HS-27A (cell line): ENCODE measurements at places on chromosomes 2 and 18.

DNA sequence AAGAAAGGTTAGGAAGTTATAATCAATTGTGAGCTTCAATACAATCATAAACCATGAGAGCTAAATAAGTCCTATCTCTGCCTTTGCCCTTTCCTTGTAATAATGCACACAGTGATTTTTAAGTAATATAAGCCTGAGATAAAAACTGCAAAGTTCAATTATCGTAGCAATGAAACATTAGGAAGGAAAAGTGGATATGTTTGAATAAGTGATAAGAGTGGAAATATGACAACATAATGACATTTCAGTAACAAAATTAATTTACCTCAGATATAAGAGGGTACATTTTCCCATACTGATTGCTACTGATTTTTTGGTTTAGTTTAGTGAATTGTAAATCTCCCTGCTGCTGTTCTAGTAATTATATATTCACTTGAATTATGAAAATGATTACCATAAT, 164.2 kb upstream of the FANCL start:
- no peak for DNase-seq

DNA sequence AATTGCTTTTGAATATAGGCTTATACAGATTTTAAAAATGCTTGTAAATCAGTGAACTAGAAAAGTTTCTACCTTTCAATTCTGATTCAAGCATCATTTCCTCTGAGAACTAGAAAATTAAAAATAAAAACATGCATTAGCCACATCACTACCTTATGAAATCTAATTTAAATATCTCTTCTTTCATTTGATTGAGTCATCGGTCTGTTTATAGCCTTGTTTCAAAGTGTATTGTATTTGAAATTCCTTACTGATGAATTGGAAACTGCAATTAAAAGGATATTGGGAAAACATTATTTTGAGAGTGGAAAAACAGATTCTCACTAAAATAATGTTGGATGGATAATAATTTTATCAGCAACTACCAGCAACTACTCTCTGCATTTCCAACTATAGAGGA, 717.7 kb upstream of the FAM98A start:
- no peak for DNase-seq

DNA sequence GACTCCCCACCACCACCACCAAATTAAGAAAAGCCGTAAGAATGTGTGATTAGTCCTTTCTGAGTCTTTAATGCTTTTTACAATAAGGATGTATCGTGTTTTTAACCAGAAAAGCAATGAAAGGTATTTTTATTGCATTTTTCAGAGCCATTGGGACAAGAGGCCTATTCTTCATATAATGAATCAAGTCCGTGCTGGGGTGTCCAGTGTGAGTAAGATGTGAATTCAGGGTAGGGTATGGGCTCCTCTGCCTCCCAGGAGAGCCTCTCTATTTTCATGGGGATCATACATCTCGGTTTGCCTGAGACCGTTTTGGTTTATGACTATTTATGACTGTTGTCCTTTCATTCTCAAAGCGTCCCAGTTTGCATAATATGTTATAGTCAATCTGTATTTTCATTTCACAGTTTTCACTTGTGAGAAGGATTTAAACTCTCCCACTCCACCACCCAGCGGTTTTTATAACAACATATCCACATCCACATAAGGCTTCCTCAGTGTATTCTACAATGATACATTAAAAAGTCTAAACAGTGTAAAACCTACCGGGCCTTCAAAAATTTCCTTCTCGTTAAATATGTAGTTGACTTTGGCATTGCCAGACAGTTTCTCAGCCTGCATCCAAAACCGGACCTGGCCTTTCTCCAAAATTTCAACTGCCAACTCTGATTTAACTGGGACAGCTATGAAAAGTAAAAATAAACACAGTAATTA, 80.8 kb upstream of the LPIN2 start:
- DNase-seq: no peak

- no peak for DNase-seq
Measured at GRCh38 chr2:176789751-176790150, 422.8 kb upstream of the HNRNPA3 start.

GRCh38 chr2:148063633-148064032, 42.7 kb downstream of the MBD5 start:
- DNase-seq: no peak

- no peak for DNase-seq
Measured at GRCh38 chr2:34311816-34312215, 712.7 kb upstream of the FAM98A start.

DNA sequence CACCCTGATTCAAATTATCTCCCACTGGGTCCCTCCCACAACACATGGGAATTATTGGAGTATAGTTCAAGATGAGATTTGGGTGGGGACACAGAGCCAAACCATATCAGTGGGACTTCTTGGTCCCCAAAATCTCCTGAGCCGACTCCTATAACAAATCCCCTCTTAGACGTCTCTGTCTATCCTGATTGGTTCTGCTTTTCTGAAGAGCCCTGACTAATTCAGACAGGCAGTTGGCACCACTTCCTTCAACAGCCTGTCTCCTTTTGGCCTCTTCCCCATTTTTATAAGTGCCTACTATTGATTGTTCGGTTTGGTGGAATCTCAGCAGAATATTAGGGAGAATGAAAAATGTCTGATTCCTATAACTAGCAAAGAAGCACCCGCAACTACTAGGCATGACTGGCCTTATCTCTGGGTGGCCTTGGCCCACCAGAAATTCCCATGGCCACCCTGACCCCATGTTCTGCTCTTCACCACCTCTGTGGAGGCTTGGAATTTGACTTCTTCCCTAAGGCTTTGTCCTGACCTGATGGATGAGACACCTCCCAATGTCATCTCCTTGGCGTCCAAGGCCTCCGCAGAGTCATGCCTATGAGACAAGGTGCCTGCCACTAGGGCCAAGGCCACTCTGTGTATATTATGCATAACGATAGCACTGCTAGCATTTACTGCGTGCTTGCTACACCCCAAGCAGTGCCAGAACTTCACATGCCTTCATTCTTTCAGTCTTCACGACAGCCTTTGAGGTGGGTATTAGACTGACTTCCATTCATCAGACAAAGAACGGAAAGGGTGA, 218.9 kb upstream of the COPS8 start:
- no peak for DNase-seq
